DMS53 (cell line): ENCODE measurements at places on chromosomes 4 and X.

GRCh38 chr4:145788755-145789154 is 108.8 kb downstream of the C4orf51 start:
- no peak for DNase-seq

DNA sequence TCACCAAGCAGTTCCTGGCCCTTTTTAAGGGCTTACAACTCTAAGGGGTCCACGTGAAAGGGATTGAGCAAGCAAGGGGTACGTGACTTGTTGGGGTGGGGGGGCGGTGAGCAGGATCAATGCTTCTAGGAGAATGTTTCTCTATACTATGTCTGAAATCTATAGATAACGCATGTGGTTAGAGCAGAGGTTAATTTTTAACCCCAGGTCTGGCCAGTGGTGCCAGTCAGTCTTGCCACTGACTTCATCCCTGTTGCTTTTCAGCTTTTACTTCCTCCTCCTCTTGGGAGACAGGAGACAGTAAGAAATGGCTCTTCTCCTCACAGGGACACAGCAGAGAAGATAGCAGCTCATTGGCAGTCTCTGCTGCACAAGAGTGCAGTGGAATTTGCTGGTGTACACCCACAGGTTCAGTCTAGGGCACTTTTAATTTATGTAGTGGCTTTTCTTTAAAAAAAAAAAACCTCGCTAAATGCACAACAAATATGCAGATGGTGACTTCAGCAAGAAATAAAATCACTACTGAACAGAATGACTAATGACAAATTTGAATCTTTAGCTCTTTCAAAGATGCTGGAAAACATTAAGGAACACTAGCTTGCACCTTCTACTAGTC is 190.5 kb downstream of the CCNG2 start:
- DNase-seq = peak; percentile 83

DNA sequence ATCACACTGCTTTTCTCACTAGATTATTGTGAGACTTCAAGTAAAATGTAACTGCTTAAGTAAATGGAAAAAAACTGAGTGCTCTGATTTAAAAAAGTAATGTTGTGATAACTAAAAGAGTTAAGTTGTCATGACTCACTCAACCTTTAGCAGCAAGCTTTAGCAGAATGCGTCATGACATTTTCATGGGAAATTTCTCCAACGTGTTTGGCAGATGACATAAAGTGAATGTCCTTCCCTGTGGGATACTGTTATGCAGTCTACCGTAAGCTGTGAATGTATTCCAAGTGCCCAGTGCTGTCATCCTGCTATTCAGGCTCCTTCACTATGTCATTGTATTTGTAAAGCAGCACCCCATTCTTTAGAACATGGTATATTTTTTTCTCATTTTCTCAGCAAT is 136.2 kb downstream of the CPXCR1 start:
- peak; percentile 58 for DNase-seq

DNA sequence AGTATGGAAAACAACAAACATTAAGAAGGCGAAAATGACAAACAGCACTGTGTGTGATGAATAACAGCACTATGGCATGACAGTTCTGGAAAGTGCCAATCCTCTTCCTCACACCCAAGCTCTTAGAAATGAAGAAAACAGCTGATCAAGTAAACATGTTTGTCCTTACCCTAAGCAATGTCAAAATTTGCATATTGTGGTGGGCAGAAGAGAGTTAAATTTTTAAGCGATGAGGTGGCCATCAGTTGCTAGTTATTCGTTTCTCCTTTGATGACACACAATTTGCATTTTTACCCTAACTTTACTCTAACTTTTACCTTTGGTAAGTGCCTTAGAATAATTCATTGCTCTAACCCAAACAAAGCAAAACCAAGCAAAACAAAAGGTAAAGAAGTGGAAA is 8.8 kb downstream of the PROM1 start:
- DNase-seq = no peak

DNA sequence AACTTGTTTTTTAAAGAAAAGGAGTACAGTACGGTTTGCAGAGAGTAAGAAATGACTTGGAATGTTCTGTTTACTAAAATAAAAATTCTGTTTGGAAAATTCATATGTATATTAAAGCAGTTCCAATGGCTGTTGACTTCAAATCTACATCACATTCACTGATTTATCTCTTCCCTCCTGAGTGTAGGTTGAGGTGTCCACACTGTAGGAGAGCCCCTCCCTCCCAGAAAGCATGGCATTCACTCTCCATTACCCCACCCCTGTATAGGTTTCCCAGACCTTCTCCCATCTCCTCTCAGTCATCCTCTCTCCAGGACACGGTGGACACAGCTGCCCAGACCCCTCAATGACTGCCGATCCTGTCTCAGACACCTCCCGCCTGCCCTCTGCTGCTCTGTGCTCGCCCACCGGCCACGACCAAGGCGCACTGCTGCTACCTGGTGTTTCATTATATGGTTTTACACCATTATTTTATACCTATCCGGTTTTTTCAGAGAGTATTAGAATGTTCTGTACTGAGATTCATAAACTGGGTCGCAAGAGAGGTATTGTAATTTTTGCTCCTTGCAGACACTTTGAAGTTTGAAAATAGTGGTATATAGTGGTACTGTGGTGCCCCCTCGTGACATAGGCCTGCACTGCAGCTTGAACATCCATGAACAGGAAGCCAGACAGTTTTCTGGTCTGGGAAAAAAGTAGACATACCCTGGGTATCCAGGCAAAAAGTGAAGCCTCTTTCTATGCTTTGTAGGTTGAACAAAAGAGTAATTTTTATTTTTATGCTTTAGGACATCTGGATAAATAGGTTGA is 38.8 kb upstream of the BEX4 start:
- DNase-seq = peak; percentile 72

DNA sequence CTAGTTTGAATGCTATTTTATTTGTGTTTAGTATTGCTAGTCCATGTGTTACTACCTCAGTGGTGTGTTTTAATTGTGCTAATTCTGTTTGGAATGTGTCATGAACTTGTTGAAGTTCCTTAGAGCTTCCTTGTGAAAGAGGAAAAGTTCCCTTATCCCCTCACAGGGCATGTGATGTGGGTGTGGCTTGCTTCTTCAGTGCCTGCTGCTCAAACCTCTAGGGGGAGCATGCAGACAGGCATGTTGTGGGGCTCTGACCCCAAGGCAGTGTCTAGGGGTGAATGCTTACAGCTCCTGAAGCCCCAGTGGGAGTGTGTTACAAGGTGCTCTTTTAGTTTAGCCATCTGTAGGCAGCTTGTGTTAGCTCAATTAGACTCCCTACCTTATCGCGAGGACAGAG is 86.5 kb downstream of the MAGED4 start:
- DNase-seq = no peak

DNA sequence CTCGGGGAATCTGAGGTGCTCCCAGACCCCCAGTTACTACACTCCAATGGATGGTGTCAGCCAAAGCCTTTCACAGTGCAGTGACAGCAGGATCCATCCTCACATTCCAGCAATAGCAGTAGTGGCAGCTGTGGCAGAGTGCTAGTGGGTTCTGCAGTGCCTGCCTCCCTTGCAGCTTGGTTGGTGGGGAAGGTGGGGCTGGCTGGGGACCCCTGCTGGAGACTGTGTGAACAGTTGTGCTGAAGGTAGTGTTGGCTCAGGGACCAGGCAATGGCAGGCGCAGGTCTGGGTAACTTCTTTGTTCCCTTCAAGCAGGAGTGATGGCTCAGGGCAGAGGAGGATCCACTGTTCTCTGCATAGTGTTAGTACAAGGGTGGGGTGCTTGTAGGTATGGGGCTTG is 343.7 kb upstream of the TRAM1L1 start:
- DNase-seq = peak; percentile 3

DNA sequence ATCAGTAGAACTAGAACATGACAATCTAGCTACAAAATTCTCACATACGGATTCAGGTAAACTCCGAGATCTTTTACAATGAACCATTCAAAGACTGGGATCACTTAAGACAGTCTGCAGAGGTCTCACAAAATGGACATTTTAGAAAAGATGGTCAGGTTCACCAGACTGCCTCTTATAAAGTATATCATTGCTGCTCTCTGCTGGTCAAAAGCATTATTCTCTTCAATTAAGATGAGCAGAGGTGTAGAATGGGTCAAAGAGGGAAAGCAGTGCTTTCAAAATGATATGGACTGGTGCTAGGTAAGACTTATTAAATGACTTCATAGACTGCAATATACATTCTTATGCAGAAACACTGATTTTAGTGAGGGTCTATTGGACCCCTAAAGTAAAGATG is 434.7 kb downstream of the PACRGL start:
- peak; percentile 88 for DNase-seq

DNA sequence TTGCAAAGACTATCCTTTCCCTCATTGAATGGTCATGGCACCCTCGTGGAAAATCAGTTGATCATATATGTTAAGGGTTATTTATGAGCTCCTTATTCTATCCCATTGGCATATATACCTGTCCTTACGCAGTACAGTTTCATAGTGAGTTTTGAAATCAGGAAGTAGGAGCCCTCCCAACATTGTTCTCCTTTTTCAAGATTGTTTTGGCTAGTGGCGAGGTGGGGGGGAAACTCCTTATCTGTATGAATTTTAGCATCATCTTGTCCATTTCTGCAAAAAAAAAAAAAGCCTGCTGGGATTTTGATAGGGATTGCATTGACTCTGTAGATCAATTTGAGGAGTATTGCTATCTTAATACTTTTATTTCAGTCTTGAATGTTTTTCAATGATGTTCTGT is 2.5 kb upstream of the USP9X start:
- no peak for DNase-seq

GRCh38 chrX:50719614-50720013 is 94.4 kb downstream of the SHROOM4 start:
- no peak for DNase-seq

DNA sequence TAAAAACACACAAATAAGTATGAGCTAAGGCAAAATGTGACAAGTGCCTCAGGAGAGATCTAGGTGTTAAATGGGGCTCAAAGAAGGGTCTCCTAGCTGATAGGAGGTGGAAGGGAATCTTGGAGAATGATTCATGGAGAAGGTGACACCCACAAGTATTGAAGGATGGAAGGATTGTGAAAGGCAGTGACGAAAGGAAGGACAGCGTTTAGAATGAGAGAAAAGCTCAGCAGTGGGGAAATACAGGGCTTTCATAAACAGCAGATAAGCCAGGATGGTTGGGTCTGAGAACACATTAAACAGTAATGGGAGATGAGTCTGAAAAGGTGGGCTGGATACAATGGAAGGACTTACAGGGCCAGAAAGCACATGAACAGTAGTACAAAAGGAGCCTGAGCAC is 11.5 kb downstream of the ANXA5 start:
- no peak for DNase-seq

- DNase-seq = peak; percentile 71
Measured at GRCh38 chr4:28842271-28842670, 1877.9 kb upstream of the PCDH7 start.

DNA sequence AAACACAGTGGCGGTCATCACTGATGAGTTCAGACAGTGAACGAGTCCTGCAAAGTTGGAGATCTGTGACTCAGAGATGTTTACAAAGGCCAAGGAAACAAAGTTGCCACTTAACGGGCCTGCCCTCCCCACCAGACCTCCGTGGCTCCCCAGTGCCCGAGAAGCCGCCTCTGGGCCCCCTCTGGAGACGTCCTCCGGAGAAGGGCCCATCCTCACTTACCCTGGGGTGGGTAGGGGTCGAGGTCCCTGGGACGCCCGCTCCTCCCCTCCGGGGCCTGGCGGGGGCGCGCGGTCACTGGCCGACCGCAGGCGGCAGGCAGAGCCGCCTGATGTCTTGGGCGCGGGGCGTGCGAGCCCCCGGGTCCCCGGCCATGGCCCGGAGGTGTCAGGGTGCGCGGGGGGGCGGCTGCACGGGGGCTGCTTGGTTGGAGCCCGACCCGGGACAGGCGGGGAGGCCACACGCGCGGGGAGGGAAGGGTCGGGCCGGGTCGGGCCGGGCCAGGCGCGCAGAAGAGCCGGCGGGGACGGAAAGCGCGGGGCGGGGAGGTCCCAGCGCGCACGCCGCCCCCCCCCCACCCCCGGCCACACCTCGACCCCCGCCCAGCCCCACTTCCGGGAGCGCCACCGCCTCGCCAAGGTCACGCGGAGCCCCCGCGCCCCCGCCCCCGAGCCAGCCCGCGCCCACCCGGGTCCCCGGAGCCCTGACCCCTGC is 529 bp downstream of the DHRSX start:
- no peak for DNase-seq

GRCh38 chr4:108943371-108943770 is 180.5 kb upstream of the ETNPPL start:
- no peak for DNase-seq

DNA sequence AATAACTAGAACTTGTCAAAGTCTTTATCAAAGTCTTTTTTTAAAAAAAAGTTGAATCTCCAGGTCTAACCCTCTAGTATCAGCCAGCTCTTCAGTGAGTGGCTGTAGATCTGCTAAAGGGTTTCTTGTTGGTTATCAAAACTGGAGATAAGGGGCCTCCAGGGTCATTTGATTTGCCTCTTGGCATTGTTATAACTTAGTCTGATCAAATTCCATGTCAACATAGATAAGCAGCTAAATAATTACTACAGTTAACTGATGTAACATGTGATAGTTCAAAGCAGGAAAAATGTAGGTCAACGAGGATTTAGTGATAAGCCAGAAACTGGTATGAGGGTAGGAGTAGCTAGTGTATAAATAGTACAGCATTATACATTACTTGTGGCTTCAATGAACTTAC is 465.1 kb downstream of the PDHA2 start:
- peak; percentile 47 for DNase-seq

- DNase-seq = no peak
Measured at GRCh38 chr4:27506401-27506800, 645.8 kb downstream of the STIM2 start.
